ENCODE measurements at places on chromosomes 13 and 19.

- peak; percentile 57 for DNase-seq
Observed at GRCh38 chr19:38736413-38737280, 7.6 kb downstream of the CAPN12 start.

DNA sequence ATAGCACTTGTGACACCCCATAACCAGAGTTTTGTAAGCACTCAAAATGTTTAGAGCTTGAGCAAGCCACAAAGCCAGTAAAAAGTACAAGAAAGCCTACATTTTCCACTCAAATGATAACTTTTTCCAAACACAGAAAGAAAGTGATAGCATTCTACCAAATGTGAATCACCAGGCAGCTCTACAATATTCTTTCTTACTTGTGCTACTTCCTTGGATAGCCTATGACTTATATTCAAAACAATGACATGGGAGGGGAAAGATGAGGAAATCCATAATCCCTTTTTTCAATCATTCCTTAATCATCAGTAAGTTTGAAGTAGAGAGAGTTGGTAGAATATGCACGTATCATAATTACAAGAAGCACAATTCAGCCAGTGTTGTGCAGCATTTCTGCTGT lies 650.8 kb upstream of the PCDH9 start:
- DNase-seq, result no peak

GRCh38 chr19:4149518-4150288 lies 3.7 kb upstream of the CREB3L3 start:
- DNase-seq, result no peak

GRCh38 chr13:40600149-40600751 lies 66.2 kb downstream of the FOXO1 start:
- no peak for DNase-seq

DNA sequence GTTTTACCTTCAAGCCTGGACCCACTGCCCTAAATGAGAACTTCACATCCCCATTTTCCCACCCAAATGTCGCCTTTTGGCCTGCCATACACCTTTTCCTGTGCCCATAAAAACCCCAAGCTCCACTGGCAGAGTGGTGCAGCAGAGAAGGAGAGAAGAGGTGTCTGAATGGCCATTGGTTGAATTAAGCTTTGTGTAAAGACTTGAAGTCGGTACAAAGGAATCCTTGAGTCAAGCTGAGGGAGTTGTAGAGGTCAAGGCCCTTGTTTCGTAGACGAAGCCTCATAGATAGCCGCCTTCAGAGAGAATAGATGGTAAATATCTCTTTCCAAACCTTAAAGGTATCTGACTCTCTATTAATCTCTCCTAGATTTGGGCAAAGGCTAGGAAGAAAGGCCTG lies 1479.2 kb upstream of the PRR20A start:
- no peak for DNase-seq

DNA sequence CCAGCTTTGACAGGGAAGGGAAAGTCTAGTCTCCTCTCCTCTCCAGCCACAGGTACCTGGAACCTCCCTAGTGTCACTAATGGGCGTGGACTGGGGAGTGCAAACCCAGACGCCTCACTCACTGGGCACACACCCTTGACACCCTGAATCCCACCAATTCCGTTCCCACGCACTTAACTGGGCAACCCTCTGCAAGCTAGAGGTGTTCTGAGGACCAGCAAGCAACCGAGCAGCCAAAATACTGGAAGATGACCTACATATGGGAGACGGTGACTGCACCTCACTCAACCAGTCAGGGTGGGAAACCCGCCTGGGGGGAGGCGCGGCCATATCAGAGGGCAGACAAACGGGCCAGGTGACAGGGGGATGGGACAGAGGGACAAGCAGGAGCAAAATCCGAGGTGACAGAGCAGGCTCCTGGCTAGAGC lies 991 bp downstream of the ABHD17A start:
- DNase-seq, result peak; percentile 28

GRCh38 chr19:39401549-39402345 lies 4.9 kb upstream of the ZFP36 start:
- peak; percentile 58 for DNase-seq

GRCh38 chr13:112330479-112331381 lies 45.4 kb upstream of the SPACA7 start:
- DNase-seq, result no peak

- DNase-seq, result no peak
Observed at GRCh38 chr13:24661713-24662112, 18.5 kb upstream of the ATP12A start.

DNA sequence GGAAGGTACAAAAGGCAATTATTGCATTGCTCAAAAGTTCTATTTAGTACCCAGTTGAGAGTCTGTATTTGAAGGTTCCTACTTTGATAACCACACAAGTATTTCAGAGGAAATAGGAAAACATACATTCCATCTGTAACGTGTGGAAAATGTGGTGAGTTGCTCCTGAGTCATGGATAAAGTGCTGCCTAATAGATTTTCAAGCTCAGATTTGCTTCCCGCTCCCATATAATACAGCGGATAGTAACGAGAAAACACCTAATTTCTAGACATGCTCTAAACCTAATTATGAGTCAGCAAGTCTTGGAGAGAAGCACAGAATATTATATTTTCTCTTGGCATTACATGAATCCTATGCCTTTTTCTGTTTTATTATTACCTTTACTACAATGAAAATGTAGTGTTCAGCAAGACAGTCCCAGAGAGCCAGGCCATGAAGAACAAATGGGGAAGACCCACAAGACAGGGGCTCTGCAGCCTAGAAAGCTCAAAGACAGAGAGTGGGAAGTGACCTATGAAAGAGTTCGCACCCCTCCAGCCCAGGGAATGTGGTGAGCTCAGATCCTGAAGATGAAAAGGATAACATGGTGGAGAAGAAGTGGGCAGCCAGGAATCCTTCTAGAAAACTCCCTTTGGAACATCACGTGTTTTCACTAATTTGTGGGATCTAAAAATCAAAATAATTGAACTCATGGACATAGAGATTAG lies 116.1 kb downstream of the STARD13 start:
- DNase-seq, result no peak

- DNase-seq, result peak; percentile 53
Observed at GRCh38 chr13:35729926-35730627, 253.6 kb upstream of the MAB21L1 start.

GRCh38 chr13:64531400-64531799 lies 2698.7 kb downstream of the PCDH9 start:
- DNase-seq, result no peak

Measured in femur (tissue), 1 donor.